Panc1 (cell line): ENCODE measurements at places on chromosomes 11 and 22. TPM values are rescaled to one million over a fixed set of nuclear protein-coding genes. Genes with fewer than 3 reads are reported as not detected.

The APOBEC3B gene
- total RNA-seq, result 15.6 TPM

The TSPAN18 gene
- 21.3 TPM for total RNA-seq

The MYRF gene
- 2.8 TPM for total RNA-seq

The DEPDC5 gene
- 20.2 TPM for total RNA-seq

The GSTT2B gene
- total RNA-seq, result 6.5 TPM

The TTC28 gene
- 24.8 TPM for total RNA-seq
